ENCODE measurements at places on chromosomes 1 and 21.

- peak; percentile 46 for DNase-seq
Observed at GRCh38 chr1:12275370-12275769, 45.5 kb downstream of the VPS13D start.

DNA sequence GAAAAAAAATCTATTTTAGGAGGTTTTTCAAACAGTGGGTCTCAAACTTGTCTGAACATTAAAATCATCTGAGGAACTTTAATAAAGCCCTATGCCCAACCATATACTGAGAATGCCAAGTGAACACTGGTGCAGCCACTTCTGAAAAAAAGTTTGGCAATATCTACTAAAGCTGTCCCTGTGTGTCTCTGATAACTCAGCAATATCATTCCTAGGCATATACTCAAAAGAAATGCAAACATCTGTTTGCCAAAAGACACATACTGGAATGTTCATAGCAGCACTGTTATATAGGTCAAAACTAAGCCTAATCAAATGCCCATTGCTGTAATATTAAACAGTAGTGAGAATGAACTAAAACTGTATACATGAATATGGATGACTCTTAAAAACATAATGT lies 74.2 kb upstream of the RGS4 start:
- no peak for DNase-seq

DNA sequence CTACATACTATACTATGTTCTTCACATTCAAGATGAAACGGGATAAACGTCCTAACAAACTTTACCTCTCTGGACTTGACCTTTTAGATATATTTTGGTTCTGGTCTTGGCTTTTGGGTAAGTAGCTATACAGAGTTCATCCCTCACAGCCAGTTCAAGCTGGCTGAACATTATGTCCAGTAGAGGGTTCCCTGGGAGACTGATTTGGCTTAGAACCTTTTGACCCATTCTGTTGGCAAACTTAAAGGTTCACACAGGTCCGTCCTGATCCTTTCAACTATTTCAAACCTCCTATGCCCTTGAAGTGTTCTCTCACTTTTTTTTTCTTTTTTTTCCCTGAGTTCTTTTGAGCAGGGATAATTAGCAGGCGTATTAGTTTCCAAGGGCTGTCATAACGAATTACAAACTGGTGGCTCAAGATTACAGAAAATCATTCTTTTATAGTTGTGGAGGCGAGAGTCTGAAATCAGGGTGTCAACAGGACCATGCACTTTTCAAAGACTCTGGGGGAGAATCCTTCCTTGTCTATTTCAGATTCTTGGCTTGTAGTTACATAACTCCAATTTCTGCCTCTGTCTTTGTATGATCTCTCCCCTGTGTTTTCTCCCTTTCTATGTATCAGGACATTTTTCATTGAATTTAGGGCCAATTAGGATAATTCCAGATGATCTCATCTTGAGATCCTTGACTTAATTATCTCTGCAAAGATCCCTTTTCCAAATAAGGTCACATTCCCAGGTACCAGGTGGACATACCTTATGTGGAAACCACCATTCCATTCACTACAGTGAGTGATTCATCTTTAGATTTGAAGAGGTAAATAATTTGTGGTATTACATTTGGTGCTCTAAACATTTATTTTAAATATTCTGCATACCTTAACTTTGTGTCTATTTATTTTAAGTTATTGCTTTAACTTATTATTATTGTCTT lies 257.4 kb upstream of the USP25 start:
- DNase-seq = no peak

DNA sequence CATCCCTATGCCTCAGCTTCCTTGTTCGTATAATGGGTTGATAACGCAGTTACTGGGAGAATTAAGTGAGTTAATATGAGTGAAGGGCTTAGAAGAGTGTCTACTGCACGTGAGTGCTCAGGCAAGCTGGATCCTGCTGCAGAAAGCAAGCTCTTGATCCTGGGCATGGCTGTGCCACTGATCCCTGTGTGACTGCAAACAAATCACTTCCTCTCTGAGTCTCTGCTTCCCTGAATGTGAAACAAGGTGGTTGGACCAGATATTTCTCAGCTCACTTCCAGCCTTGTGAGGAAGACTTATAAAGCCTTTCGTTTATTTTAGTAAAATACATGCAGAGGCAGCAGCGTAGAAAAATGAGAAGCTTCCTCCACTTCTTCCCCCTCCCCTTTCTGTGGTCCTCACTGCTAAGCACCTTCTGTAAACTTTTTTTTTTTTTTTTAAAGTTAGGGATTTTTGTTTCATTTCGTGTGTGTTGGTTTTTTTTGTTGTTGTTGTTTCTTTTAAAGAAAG lies 13.8 kb downstream of the PSEN2 start:
- DNase-seq = no peak

- DNase-seq = no peak
Observed at GRCh38 chr1:21495225-21495820, 13.9 kb upstream of the ALPL start.

DNA sequence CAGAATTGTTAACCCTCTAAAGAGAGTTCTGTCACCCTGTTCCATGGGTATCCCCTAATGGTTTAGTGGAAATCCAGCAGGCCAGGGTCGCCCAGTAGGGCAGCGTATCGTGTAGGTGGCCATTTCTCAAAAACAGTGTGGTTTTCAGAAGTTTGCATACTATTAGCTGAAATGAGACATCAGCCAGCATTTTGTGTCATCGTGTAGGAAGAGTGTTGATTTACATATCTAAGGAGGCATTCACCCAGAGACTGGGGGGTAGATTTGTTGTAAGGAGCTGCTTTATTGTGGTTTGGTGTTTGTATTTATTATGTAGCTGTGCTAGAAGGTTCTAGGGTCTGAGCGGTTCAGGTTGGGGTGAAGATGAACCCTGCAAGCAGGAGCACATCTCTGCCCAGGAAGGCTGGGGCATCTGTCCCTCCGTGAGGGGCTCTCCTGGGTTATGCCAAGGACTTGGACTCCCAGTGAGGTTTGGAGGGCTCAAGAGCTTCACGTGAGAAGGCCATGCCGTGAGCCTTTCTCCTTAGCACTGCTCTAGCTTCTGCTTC lies 174.4 kb downstream of the PGBD5 start:
- peak; percentile 8 for DNase-seq

GRCh38 chr1:205286335-205286950 lies 35.1 kb downstream of the NUAK2 start:
- no peak for DNase-seq

DNA sequence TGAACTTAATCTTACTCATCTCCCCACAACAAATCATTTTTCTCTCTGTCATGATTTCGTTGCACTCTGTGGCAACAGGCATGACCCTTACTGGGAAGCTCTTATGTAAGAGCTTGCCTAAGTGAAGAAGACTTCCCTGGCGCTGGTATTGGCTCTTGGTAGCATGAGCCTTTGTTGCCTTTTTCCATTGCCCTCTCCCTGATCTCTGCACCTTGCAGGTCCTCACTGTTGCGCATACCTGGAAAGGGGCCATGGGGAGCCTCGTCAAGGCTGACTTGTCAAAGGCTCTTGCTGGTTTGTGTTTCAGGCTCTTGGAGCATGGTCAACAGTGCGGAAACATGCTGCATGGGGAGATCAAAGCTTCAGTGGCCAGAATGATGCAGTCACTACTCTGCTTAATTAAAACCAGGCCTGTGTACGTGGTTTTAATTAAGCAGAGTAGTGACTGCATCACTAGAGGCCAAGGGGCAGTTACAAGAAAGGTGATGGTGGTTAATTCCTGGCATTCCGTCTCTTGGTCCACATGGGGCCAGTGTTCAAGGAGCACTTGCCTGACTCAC lies 141.3 kb downstream of the SPATA46 start:
- no peak for DNase-seq

- DNase-seq = no peak
Observed at GRCh38 chr1:53342735-53343470, 15.0 kb upstream of the LRP8 start.

DNA sequence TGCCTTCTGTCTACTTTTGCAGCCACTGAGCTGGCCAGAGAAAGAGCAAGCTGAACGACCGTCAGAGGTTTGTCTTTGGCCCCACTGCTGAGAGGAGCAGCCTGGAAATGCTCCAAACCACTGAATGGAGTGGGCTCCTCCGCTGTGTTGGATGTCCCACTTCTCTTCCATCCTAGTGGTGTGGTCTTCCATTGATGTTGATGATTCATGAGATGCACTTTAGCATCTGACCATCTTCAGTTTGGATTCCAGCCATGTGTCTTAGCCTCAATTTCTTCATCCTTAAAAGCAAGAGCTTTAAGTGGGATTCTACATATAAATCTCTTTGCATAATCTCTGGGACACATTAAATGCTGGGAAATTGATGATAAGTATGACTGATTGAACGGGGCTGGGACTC lies 276.9 kb downstream of the SIPA1L2 start:
- no peak for DNase-seq

GRCh38 chr1:30191154-30191702 lies 532.2 kb downstream of the MATN1 start:
- DNase-seq = no peak

DNA sequence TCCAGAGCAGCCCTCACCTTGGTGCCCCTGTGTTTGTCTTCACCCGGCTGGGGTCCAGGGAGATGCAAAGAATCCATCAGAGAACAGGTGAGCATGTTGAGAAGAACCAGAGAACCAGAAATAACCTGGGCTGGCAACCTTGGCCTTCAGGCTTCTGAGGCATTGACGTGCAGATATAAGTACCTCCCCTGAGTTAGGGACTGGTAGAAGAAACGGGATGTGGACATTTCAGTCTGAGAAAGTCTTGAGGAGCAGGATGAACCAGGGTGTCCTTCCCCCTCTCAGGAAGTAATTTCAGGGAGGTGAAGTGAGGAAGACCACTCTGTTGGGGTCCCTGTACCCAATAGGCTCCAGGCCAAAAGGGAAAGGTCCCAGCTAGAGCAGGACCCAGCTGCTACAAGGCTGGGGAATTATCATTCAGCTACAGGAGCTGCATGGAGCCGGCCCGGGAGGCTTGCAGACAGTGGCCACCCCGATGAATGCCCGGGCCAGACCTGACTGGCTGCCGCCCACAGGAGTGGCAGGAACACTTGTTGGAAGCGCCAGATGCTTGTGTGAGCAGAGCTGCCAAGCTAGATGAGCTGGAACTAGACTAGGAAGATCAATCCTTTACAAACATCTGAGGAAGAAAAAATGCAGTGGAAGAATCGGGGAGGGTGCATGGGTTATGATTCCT lies 1.7 kb upstream of the AURKAIP1 start:
- no peak for DNase-seq

DNA sequence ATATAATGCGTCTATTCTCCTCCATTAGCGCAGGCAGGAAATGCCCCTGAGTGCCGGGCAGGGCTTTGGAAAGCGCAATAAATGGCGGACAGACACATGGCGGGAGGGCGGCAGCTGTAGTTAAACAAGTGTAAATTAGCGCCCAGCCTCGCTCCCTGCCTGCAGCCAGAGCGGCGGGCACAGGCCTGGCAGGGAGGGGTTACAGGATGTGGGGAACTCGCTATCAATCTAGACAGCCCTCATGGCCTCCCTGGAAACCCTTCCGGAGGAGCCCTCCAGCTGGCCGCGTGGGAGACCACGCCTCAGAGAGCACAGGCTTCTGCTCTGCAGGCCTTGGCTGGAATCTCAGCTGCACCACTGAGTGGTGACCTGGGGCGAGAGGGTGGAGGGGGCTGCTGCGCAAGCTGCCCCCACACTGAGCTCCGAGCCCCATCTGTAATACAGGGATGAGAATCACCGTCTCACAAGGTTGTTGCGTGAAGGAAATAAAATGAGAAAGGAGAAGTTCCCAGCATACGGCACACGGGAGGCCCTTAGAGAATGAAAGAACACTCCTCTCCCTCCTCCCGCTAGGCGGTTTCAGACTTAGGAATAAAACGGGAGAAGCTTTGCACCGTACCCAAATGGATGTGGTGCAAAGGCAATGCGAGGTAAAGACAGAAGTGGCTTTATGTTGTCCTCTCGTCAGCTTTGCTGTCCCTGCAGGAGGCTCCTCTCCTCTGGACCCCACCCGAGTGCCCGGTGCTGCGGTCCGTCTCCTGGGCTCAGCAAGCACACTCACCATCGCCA lies 167.2 kb upstream of the POU3F1 start:
- peak; percentile 23 for DNase-seq

DNA sequence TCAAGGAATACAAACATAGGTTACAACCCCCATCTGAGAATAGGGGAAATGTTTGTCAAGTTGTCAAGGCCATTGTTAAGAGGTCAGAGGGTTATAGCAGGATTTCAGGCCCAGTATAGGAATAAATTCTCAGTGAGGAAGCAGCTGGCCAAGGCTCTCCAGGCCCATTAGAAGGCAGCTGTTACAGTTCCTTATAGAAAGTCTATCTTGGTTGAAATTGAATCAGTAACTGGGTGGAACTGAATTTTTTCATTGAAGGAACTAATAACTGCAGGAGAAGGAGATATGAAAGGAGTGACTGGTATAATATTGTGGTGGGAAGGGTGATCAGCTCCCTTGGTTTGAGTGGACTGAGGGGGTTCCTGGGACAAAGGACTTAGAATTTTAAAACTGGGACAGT lies 134.1 kb downstream of the CYYR1 start:
- no peak for DNase-seq

DNA sequence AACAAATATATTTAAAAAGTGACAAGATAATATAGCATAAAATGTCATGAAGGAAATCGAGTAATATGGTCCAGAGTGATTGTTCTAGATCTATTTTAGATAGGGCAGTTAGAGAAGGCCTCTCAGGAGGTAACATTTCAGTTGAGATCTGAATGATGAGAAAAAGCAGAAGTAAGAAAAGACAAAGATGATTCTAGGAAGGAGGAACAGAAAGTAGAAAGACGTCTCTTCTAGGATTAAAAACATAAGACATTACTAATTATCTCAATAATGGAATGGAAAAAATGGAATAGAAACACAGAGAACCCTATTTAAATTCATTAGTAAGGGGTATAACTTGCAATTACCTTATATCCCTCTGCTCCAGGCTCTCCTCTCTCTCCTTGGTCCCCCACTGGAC lies 130.0 kb upstream of the ZNHIT6 start:
- DNase-seq = no peak

DNA sequence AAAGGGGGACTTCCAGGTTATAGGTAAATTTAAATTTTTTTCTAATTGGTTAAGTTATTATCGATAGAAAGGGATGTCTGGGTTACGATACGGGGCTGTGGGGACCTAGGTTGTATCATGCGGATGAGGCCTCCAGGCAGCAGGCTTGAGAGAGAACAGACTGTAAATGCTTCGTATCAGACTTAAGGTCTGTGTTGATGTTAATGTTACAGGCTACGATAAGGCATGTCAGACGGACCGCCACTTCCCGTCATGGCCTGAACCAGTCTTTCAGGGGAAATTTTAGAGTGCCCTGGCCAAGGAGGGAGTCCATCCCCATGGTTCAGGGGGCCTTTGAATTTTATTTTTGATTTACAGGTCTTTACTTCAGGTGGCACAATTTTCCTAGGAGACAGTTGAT lies 16.7 kb downstream of the ABCG1 start:
- DNase-seq = peak; percentile 34

DNA sequence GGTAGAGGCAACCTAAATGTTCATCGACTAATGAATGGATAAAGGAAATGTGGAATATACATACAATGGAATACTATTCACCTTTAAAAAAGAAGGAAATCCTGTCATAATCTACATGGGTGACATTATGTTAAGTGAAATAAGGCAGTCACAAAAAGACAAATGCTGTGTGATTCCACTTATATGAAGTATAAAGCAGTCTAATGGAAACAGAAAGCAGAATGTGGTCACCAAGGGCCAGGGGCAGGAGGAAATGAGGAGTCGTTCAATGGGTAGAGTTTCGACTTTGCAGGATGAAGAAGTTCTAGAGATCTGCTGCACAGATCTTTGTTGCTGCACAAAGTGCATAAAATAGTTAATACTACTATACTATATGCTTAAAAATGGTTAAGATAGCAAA lies 7.8 kb downstream of the DIPK1A start:
- no peak for DNase-seq

- no peak for DNase-seq
Observed at GRCh38 chr1:159756397-159756796, 24.4 kb upstream of the DUSP23 start.

- no peak for DNase-seq
Observed at GRCh38 chr1:225422031-225422605, 5.7 kb downstream of the LBR start.

Data from testis (tissue), 5 donors.